Left ventricle myocardium superior (tissue), 1 donor: ENCODE measurements at places on chromosomes 1 and 21. TPM values are rescaled to one million over a fixed set of nuclear protein-coding genes. Genes with fewer than 3 reads are reported as not detected.

The BLACAT1 gene
- total RNA-seq: not detected

The OR2W3 gene
- total RNA-seq: not detected

The CFH gene
- total RNA-seq: 27.8 TPM

The PCAT6 gene
- 0.79 TPM for total RNA-seq

The AGO4 gene
- total RNA-seq: 19.0 TPM

The CR2 gene
- total RNA-seq: not detected

GRCh38 chr21:32764186-32764585, 7.4 kb downstream of the PAXBP1 start:
- DNase-seq: no peak

DNA sequence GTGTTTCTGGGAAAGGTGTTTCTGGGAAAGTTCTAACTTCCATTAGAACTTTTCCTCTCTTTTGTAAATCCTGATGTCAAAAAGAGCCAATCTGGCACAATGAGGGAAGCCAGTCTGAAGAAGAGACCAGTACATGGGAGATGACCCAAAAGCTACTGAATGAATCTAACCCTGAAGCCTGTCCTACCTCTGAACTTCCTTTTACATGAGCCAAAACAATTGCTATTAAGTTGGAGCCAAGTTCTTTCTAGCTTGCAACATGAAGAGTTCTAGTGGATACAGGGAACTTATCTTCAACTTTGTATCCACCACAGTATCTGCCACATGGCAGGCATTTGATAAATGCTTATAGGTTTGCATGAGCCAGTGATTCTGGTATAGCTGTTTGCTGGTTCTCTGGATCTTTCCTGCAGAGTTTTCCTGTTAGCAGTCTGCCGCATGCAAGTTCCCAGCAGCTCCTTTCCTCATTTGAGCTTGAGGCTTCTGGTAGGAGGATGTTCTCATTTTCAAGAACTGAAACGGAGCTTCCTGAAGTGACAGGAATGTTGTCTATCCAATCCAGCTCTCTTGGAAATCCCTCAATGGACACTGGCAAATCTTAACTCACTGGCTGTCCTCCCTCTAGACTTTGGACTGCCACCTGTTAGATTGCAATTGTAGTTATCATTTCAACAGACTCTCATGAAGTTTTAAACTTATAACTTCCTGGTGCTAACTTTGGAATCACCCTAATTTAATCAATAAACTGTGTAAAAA, 73.1 kb upstream of the LPGAT1 start:
- no peak for DNase-seq

- DNase-seq: peak; percentile 29
Measured at GRCh38 chr1:228332797-228333738, 73.6 kb downstream of the TRIM11 start.

- no peak for DNase-seq
Measured at GRCh38 chr1:2528611-2528965, 1.5 kb downstream of the HES5 start.

DNA sequence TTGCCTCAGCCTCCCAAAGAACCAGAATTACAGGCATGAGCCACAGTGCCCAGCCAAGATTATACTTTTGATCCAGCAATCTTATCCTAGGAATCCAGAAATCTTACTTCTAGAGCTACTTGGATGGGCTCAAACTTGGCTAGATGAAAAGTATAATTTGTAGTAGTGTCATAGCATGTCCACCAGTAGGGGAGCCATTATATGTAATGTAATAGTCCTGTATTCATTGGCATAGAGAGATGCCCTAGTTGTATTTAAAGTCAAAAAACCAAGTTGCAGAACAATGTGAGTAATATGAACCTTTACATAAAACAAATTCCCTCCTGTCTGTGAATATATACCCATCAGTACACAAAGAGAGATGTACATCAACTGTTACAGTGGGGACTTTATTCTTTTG, 83.9 kb downstream of the NOS1AP start:
- no peak for DNase-seq

DNA sequence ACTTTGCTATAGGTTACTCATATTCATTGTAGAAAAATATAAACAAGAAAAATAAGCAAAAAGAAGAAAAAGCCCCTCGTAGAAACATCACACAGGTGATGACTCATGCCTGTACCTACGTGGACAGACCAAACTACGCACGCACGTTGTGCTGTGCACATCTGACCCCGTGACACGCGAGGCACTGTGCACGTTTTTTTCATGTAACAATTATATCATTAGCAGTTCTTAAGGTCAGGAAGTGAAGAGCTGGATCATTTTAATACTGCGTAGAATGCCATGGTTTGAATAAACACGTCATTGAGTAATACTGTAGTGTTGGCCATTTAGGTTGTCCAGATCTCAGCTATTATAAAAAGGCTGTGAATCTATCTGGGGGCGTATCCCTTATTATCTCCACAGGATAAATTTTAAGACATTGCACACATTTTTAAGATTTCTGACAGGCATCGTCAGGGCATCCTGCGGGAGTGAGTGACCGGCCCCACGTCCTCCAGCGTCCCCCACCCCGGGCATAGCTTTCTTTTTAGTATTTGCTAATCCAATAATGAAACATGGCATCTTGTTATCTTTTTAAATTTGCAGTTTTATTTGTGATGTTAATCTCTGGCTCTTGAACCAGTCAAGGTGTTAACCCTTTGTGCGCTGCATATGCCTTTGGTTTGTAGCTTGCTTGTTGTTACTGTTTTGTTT, 23.4 kb upstream of the ADARB1 start:
- DNase-seq: no peak

DNA sequence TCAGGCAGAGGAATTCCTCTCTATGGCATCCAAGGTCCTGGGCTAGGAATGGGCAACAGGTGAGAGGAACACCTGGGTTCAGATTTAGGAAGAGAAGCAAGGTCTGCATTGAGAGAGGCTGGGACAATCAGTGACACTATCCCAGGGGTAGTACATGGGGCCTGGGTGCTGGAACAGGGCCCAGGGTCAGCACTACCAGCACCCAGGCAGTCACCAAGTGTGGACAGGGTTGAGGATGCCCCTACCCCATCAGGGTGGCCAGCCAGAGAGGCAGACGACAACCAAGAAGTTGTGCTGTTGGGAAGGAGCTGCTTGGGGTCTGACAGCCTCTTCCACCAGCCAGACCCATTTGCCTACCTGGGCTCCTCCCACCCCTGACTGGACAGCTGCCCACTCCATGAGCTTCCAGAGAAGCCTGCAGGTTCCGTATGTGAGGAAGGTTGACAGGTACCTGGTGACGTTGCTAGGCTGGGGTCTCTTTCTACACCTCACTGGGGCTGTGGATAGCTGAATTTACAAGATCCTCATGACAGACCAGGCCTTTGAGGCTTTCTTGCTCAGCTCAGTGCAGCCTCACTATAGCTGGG, 13.9 kb downstream of the CYP4A11 start:
- no peak for DNase-seq

- DNase-seq: peak; percentile 68
Measured at GRCh38 chr1:213982672-213983492, 4.9 kb upstream of the PROX1 start.

DNA sequence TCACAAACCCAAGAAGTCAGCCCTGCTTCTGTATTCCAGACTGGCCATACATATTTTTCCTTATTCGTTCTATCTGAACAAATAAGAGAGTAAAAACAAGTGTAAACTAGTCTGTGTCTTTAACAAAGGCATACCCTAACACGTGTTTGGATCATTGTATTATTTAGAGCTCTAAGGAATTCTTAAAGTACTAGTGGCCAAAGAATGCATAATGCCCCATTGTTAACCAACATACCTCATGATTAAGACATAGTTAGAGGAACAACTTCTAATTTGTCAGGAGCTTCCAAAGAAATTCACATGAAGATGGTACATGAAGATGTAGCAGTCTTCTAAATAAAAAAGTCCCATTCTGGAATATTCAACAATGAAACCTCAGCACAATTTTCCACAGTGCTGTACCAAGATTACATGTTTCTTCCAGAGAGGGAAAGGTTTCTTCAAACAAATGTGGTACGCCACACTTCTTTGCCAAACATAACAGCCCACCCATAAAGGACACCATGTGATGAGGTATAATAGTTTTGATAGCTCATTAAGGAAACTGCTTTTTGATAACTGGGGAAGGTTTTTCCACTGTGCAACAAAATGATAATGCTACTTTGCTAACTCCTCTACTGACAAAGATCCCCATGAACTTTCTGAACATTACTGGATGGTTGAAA, 5.0 kb downstream of the PALMD start:
- no peak for DNase-seq

GRCh38 chr1:3321559-3322449, 132.7 kb upstream of the ARHGEF16 start:
- peak; percentile 12 for DNase-seq

DNA sequence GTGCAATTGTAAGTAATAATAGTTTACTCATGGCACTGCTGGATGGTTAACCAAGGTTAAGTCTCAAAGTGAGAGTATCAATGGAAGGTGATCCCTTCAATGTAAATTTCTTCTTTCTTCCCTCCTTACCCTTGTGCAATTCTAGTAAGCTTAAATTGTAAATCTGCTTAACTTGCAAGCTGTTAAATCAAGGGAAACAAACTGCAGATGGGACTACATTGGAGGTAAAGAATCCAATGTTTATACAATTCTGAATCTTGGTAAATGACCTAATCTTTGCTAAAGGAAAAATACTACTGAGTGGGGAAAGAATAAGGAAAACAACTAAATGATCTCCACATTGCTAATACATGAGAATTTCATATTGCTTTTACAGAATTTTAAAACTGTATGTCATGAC, 6.7 kb upstream of the CD55 start:
- no peak for DNase-seq

DNA sequence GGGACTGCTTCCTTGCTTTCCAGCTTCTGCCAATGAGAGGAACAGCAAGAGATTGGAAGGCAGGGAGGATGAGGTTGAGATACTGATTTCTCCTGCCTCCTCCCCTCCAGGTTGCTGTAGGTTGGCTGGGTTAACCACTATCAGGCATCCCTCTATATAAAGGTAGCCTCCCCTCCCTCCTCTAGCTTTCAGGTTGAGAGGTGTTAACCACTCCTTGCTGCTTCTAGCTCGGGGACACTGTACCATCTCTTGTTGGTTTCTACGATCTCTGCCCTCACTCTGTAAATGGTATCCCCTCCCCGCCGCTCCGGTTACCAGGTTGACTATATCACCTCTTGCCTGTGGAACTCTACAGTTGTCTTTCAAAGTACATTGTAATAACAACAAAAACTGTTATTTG, 16.7 kb downstream of the LPAR3 start:
- no peak for DNase-seq
